ENCODE measurements at places on chromosomes 11 and 22.

DNA sequence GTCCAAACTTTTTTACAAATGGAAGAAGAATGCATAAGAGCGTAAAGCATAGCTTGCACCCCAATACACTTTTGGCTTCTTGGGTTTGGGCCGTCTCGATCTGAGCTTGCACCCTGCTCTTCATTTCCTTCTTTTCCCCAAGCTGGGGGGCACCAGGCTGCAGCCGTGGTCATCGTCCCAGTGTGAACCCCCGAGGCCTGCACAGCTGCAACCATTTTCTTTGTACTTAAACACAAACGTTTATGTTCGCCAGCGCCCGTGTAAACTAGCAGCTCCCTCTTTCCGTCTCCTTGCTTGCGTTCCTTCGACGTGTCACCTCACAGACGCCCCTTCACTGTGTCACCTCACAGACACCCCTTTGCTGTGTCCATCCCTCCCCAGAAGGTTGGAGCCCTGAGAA lies 10.1 kb downstream of the KRTAP5-5 start:
- DNase-seq = no peak

DNA sequence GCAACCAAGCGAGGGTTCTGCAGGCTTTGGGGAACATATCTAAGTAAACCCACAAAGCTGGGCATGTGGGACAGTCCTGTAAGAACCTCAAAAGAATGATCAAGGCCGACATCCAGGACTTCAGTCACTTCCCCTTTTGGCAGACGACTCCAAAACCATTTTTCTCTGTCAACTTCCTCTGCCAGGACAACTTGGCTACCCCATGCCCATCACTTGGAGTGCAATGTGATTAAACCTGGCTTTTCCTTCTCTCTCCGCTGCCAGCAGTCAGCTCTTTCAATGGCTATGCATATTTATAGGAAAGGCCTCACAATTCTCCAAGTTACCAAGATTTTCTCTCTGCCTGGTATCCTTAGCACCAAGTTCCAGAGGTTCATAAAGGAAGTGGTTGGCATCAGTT lies 78.9 kb downstream of the C11orf58 start:
- DNase-seq = no peak

- no peak for DNase-seq
Measured at GRCh38 chr11:10778217-10778970, 27.3 kb downstream of the CTR9 start.

GRCh38 chr11:38927993-38928392 lies 2330.0 kb upstream of the RAG2 start:
- no peak for DNase-seq

GRCh38 chr11:26937386-26937785 lies 56.5 kb upstream of the FIBIN start:
- DNase-seq = no peak

- DNase-seq = no peak
Measured at GRCh38 chr22:39995393-39996252, 869 bp downstream of the FAM83F start.

GRCh38 chr11:78082146-78082545 lies 2.5 kb upstream of the NDUFC2 start:
- no peak for DNase-seq

GRCh38 chr11:68424981-68425865 lies 35.3 kb upstream of the PPP6R3 start:
- no peak for DNase-seq

DNA sequence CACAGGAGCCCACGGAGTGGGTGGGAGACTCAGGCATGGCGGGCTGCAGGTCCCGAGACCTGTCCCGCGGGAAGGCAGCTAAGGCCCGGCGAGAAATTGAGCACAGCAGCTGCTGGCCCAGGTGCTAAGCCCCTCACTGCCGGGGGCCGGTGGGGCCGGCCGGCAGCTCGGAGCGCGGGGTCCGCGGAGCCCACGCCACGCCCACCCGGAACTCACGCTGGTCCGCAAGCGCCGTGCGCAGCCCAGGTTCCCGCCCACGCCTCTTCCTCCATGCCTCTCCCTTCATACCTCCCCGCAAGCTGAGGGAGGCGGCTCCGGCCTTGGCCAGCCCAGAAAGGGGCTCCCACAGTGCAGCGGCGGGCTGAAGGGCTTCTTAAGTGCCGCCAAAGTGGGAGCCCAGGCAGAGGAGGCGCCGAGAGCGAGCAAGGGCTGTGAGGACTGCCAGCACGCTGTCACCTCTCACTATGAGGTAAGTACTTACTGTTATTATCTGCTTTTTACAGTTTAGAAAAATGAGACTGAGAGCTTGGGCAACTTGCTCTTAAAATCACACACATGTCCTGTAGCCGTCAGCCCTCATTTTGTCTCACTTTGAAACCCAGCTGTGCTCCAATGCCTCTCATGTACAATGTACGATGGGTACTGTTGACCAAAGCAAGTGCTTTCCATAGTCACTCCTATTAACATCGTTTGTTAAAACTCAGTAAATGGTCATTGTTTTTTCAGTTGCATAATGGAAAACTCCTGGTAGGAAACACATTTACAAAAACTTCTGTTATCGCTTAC lies 12.2 kb upstream of the OR10D3 start:
- no peak for DNase-seq

GRCh38 chr11:115887727-115888126 lies 383.5 kb upstream of the CADM1 start:
- DNase-seq = no peak

DNA sequence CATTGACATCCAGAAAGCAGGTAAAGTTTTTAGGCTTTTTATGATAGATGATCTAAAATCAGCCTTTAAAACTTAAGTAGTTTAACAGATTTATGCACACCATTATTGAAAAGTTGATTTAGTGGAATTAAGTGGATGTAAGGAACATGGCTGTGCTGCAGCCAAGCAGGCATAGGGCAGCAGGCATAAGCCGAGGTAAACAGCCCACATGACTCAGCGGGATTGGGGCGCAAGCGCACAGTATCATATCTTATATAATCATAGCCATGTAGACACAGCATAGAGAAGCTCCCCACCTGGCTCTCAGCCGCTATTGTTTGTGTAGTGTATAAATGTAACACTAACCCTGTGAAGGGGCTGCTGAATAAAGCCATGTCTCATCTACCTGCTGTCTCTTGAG lies 157.5 kb downstream of the WNT11 start:
- no peak for DNase-seq

GRCh38 chr11:115425250-115425649 lies 79.0 kb downstream of the CADM1 start:
- DNase-seq = no peak

- DNase-seq = no peak
Measured at GRCh38 chr22:26050079-26050478, 119.2 kb upstream of the SEZ6L start.

DNA sequence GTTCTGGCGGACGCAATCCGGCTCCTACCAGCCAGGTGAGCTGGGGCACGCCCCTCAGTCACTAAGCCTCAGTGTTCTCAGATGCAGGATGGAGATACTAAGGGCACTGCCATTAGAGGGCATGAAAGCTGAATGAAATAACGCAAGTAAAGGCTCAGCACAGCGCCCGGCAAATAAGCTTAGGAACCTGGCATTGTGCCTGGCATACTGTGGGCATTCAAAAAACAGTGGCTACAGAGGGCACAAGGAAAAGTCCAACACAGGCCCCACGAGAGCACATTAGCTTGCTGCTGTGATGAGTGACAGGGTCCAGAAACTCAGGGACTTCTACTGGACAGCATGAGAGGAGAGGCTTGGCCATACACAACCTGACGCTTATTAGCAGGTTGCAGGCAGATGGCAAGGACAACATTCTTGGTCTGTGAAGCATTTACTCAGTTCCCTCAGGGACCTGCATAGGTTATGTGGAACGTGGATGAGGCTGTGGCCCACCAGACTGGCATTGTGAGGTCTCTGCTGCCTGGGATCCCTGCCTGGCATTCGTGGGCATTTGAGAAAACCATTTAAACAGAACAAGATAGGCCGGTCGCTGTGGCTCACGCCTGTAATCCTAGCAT lies 12.2 kb downstream of the TXN2 start:
- DNase-seq = no peak

GRCh38 chr11:45761659-45762058 lies 43.3 kb upstream of the SLC35C1 start:
- DNase-seq = no peak

DNA sequence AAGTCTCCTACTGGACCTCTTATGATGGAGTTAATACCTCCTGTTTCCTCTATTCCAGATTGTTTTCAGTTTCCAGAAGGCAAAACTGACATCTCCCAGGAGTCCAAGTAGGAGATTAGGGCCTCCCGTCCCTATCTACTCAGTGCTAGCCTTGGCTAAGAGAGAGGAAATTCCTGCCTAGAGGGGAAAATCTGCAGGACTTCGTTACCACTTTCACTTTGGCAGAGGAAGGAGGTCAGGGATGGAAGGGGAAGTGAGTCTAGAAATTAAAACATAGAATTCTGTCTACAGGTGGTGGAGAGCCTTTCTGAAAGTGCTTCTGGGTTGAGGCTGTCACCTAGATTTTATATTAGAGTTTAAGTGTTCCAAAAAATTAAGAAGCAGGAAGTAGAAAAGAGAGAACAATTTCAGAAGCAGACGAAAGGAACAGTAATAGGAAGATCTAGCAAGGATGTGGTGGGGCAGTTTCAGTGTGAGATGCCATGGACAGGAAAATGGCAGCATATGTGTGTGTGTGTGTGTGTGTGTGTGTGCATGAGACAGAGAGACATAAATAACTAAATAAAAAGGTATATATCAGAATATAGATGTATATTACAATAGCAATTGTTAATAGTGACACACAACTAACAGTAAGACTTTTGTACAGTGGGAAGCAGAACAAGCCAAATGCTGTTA lies 2.4 kb upstream of the TRIM68 start:
- DNase-seq = no peak

GRCh38 chr22:44351685-44352377 lies 39.1 kb upstream of the SHISAL1 start:
- no peak for DNase-seq

Measured in GF-D8 (cell line).